D341Med (cell line): ENCODE measurements at places on chromosomes 11 and 22.

GRCh38 chr11:128576555-128576954, 10.8 kb downstream of the ETS1 start:
- no peak for DNase-seq

DNA sequence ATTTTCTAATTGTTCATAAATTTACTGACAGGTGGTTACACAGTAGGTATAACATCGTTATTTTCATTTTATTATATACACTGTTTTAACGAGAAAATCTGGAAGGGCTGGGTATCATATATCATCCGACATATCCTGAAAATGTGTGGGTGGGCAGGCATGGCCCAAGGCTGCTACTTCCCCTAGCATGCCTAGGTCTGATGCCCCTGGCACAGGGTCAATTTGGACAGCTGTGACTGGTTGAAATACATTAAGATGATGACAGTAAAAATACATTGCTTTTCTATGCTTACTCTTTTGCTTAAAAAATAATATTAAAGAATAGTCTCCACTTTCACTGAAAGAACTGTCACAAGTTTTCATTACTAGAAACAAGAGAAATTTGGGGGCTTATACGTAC, 908.8 kb downstream of the OPCML start:
- no peak for DNase-seq

- no peak for DNase-seq
Observed at GRCh38 chr11:17165247-17165890, 42.4 kb downstream of the PIK3C2A start.

GRCh38 chr22:50621356-50621880, 6.5 kb downstream of the ARSA start:
- DNase-seq, result peak; percentile 22

DNA sequence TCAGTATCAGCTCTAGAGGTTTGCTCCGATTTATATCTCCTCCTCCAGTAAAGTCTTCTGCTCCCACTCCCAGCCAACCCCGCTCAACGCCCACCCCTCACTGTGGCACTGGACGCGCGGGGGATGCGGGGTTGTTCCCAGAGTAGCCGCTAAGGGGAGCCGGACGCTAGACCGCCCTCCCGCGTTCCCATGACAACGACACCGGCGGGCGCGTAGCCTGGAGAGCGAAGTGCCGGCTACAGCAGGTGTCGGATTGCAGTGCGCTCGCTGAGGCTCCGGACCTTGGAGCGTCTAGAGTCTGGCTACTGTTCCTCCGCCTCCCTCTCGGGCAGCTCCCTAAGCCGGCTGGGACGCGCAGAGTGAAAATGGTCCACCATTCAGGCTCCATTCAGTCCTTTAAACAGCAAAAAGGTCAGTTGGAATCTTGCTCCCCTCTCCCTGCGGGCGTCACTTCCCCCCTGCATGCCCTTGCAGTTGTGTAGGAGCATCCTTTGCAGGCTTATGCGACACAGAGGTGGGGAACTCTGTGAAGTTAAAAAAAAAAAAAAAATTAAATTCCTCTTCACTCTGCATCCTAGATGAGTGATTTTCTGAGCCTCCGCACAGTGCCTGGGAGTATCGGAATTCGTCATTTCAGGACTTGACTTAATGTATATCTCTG, at the start of gene ANO3:
Gene ANO3, plus strand, starts transcription at position 220 of the 661 bp plus-strand sequence. Its CDS starts 146 bp downstream, at position 366.
- peak; percentile 82 for DNase-seq

DNA sequence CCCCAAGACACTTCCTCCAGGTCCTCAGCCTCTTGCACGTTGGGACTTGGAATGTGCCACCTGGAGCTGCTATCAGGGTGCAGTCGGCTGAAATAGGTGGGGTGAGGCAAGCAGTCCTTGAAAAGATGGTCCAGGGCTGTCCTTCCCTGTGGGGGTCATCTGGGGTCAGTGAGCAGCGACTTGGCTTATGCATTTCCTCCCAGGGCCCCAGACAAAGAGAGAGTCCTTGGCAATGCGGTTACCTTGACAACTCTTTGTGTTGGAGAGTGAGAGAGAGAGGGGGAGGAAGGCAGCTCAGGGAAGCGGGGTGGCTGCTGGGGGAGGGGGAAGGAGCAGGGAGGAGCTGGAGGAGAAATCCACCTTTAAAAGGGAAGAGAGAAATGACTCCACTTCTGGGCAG, 93.8 kb downstream of the MIAT start:
- no peak for DNase-seq

- DNase-seq, result no peak
Observed at GRCh38 chr22:25829237-25829636, 87.2 kb downstream of the MYO18B start.

GRCh38 chr22:26446808-26447515, 17.9 kb downstream of the ASPHD2 start:
- no peak for DNase-seq

- DNase-seq, result no peak
Observed at GRCh38 chr11:86849679-86850078, 49.3 kb downstream of the PRSS23 start.

DNA sequence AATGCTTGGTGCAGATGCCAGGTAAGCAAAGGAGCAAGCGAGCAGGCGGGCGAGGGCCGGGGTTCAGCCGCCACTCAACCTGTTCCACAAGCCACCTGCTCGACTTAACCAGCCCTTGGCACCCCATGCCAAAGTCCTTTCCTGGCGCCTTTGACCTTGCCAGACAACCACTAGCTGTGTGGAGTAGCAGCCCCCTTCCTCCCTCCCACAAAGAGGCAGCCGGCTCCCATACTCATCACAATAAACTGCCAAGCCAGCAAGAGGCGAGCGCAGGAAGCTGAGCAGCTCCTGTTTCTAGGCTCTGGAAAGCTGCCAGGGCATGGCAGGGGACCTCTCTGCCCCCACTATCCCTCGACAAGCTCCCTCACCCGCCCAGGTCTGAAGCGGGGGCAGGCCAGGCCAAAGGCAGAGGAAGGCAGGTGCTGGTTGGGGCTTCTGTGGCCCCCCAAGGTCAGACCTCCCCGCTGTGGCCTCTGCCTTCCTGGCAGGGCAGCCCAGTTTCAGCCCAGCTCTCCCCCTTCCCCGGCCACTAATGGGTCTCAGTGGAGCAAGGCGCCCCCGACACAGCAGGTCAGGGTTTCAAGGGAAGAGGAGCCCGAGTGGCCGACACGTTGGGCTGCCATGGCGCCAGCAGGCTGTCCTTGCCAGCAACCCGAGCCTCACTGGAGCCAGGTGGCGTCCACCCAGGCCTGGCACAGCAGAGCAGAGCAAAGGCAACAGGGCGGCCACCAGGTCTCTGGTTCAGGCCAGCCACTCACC, 15.3 kb downstream of the MACROD1 start:
- DNase-seq, result no peak

- no peak for DNase-seq
Observed at GRCh38 chr11:105449100-105449734, 160.7 kb upstream of the GRIA4 start.

DNA sequence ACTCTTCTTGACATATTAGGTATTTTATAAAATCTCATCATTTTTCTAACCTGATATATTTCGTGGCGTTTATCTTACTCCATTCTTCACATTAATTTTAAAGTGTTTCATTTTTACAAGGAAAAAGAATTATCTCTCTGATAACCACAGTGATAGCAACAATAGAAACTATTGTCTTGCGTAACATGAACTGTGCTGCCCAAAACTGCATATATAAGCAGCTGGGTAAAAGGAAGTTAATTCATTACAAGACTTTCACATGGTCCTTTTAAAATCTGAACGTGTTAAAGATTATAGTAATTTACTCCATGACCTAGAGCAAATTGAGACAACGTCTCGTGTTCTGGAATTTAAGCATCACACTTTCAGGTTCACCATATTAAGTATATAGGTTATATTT, 210.4 kb upstream of the GRIA4 start:
- no peak for DNase-seq

DNA sequence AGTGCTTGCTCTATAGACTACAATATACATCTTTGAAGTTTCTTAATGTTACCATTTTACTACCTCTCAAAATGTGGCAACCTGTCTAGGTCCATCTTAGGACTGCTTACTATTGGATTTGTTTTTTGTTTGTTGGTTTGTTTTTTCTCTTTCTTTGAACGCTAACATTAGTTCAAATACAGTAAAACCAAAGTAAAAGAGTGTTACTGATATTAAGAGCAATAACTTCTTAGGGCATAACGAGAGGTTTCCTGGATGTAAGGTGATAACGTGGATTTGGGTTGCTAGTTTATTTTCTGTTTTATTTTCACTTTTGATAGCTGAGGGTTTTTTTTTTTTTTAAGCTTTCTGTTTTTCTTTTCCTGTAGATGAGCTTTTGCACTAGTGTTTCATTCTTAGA, 43.6 kb downstream of the TMEM135 start:
- DNase-seq, result no peak
